ENCODE measurements at places on chromosomes 3 and 15.

- DNase-seq: no peak
- H3K36me3 ChIP-seq: no peaks in the 10 kb centered on the region
- H3K27me3 ChIP-seq: no peaks in the 10 kb centered on the region
- no peaks in the 10 kb centered on the region for H3K4me1 ChIP-seq
Measured at GRCh38 chr3:2458816-2459215, 360.1 kb downstream of the CNTN4 start.

DNA sequence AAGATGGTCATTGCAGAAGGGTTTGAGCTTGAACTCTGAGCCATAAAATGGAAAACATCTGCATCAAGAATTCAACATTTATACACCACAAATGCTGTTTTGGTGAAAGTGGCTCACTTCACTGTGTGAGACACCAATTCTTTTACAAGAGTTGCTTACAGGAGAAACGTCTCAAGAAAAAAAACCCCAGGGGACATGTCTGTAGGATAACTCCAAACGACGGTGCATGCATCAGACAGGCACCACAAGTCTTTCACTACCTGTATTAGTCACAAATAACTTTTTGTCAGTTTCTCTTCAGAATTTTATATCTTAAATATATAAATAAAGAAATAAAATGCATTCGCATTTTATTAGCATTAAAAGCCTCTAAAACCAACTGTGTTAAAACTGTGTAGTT lies 164.3 kb downstream of the EFHB start:
- no peaks in the 10 kb centered on the region for H3K27me3 ChIP-seq
- H3K27ac ChIP-seq: no peak overlapping the region
- no peaks in the 10 kb centered on the region for H3K36me3 ChIP-seq
- H3K4me1 ChIP-seq: no peaks in the 10 kb centered on the region
- no peak overlapping the region for H3K4me3 ChIP-seq

GRCh38 chr3:43884581-43884980 lies 193.8 kb downstream of the ABHD5 start:
- no peaks in the 10 kb centered on the region for H3K36me3 ChIP-seq
- no peak for DNase-seq
- H3K27ac ChIP-seq: no peak overlapping the region

- peaks cover 63% of the 10 kb centered on the region for H3K36me3 ChIP-seq
- no peaks in the 10 kb centered on the region for H3K27me3 ChIP-seq
- H3K27ac ChIP-seq: no peak overlapping the region
- DNase-seq: no peak
Measured at GRCh38 chr15:90907051-90907660, 4.1 kb downstream of the MAN2A2 start.

DNA sequence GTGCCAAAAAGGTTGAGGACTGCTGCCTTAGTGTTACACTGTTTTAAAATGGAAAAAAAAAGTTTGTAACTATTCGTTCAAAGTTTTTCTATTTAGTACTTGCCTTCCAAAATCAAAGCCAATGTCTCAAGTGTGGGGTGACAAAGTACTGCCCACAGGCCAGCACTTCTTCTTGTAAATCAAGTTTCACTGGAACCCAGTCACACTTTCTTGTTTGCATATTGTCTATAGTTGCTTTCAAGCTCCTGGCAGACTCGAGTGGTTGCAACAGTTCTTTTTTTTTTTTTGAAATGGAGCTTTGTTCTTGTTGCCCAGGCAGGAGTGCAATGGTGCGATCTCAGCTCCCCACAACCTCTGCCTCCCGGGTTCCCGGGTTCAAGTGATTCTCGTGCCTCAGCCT lies 75.3 kb upstream of the RPL35A start:
- peaks cover 45% of the 10 kb centered on the region for H3K36me3 ChIP-seq
- H3K27me3 ChIP-seq: no peaks in the 10 kb centered on the region
- H3K4me3 ChIP-seq: no peak overlapping the region
- no peak for DNase-seq

GRCh38 chr3:138184994-138185393 lies 2.1 kb upstream of the ARMC8 start:
- H3K36me3 ChIP-seq: no peaks in the 10 kb centered on the region
- H3K27me3 ChIP-seq: peaks cover 19% of the 10 kb centered on the region
- DNase-seq: no peak
- no peak overlapping the region for H3K27ac ChIP-seq

- H3K4me3 ChIP-seq: no peak overlapping the region
- H3K4me1 ChIP-seq: no peaks in the 10 kb centered on the region
- H3K27ac ChIP-seq: no peak overlapping the region
Measured at GRCh38 chr3:37386627-37387230, 212.3 kb upstream of the LRRFIP2 start.

DNA sequence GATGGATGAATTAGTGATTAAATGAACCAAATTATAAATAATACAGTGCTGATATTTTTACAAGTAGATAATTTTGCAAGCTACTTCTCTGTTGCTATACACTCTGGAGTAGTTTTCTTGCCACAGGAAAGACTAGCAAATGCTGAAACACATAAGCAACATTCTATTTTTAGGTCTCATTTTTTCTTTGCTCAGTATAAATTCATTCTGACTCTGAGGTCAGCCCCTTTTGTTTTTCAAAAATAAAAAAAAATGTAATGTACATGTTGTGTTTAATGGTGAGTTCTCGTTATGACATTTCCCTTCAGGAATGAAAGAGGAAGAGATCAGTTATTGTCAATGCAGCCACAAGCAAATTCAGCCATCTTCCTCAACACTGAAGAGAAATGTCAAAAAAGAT lies 24.9 kb downstream of the GJD2 start:
- peaks cover 24% of the 10 kb centered on the region for H3K27me3 ChIP-seq
- H3K4me1 ChIP-seq: peaks cover 4% of the 10 kb centered on the region
- no peak overlapping the region for H3K4me3 ChIP-seq
- no peak overlapping the region for H3K27ac ChIP-seq
- no peaks in the 10 kb centered on the region for H3K36me3 ChIP-seq

- no peaks in the 10 kb centered on the region for H3K36me3 ChIP-seq
- H3K4me1 ChIP-seq: peaks cover 4% of the 10 kb centered on the region
- H3K4me3 ChIP-seq: no peak overlapping the region
Measured at GRCh38 chr3:138072796-138073195, 42.6 kb downstream of the DZIP1L start.

GRCh38 chr3:69675786-69676530 lies 63.3 kb upstream of the MITF start:
- no peaks in the 10 kb centered on the region for H3K4me1 ChIP-seq
- H3K36me3 ChIP-seq: no peaks in the 10 kb centered on the region
- H3K27me3 ChIP-seq: no peaks in the 10 kb centered on the region
- no peak overlapping the region for H3K4me3 ChIP-seq

- H3K4me1 ChIP-seq: no peaks in the 10 kb centered on the region
- H3K27ac ChIP-seq: no peak overlapping the region
- no peak overlapping the region for H3K4me3 ChIP-seq
Measured at GRCh38 chr3:127424766-127425504, 137.1 kb upstream of the PRR20G start.

DNA sequence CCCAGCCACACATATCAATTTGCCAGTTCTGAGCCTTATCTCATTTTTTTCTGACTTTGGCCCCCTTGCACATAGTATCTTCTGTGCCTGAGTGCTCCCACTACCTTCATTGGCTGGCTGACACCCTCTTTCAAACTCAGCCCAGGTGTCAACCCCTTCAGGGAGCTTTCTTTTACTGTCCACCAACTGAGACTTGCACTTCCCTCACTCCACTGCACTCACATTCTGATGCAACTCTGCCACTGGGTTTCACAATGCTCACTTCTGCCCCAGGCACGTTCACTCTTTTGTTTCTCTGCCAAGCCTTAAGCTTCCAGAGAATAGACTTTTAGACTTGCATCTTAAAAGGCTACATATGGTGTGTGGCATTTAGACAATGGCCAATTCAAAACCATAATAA lies 101.5 kb upstream of the CBLB start:
- H3K27ac ChIP-seq: no peak overlapping the region
- H3K27me3 ChIP-seq: no peaks in the 10 kb centered on the region
- H3K4me1 ChIP-seq: no peaks in the 10 kb centered on the region

GRCh38 chr3:68819361-68819760 lies 113.0 kb downstream of the TAFA4 start:
- no peaks in the 10 kb centered on the region for H3K36me3 ChIP-seq
- DNase-seq: no peak
- no peak overlapping the region for H3K27ac ChIP-seq
- no peak overlapping the region for H3K4me3 ChIP-seq
- H3K4me1 ChIP-seq: no peaks in the 10 kb centered on the region

- H3K4me3 ChIP-seq: no peak overlapping the region
- H3K27me3 ChIP-seq: no peaks in the 10 kb centered on the region
- H3K36me3 ChIP-seq: peaks cover 42% of the 10 kb centered on the region
- no peaks in the 10 kb centered on the region for H3K4me1 ChIP-seq
Measured at GRCh38 chr3:67558426-67558825, 96.0 kb downstream of the SUCLG2 start.

- no peaks in the 10 kb centered on the region for H3K36me3 ChIP-seq
- no peaks in the 10 kb centered on the region for H3K27me3 ChIP-seq
- H3K4me3 ChIP-seq: no peak overlapping the region
- DNase-seq: no peak
- no peak overlapping the region for H3K27ac ChIP-seq
- no peaks in the 10 kb centered on the region for H3K4me1 ChIP-seq
Measured at GRCh38 chr3:104298662-104299061, 1068.0 kb upstream of the ALCAM start.

DNA sequence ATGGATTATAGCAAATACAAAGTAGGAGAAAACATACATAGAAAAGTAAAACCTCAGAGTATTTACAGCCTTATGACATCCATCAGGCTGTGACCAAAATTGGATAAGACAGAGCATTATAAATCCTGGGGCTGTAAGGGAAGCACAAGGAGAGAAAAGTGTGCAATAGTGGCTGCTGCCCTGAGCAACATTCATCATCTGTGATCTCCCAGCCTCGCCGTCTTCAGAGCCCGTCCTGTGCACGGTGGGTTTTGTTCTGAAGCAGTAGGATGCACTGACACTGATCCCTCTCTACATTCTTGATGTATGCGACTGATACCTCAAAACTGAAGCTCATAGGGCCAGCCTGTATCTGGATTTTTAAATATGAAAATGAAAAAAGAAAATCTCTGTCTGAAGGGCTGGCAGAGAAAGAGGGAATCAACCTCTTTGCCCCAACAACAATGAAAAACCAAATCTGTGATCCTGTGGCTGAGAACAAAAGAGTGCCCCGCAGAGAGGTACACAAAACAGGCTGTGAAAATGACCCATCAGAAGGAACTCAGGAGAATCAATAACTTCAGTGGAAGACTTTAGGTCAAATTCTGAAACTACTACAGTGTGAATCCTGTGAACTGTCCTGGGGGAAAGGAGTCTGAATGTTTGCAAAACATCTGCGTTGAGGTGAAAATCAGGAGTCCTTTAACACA lies 8.2 kb upstream of the RTP4 start:
- no peak overlapping the region for H3K27ac ChIP-seq
- H3K27me3 ChIP-seq: no peaks in the 10 kb centered on the region
- no peak overlapping the region for H3K4me3 ChIP-seq
- no peak for DNase-seq
- no peaks in the 10 kb centered on the region for H3K36me3 ChIP-seq

DNA sequence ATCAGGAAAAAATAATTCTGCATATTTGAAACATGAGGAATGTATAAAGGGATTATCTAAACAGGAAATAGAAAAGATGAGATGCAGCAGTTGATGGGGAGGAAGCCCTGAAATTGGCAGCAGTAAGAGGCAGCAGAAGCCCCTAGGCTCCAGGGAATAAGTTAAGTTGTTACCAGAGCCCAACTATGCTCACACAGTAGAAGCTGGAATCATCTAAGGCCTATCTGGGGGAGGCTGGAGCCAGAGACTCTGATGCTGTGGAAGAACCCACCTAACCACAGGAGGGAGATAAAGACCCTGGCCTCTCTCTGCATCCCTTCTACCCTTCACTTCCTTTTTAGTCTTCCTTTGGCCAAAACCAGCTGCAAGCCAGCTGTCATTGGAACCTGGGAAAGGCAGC lies 519.7 kb downstream of the DIPK2A start:
- H3K4me1 ChIP-seq: no peaks in the 10 kb centered on the region
- no peaks in the 10 kb centered on the region for H3K36me3 ChIP-seq
- H3K27me3 ChIP-seq: no peaks in the 10 kb centered on the region
- H3K4me3 ChIP-seq: no peak overlapping the region
- no peak for DNase-seq

DNA sequence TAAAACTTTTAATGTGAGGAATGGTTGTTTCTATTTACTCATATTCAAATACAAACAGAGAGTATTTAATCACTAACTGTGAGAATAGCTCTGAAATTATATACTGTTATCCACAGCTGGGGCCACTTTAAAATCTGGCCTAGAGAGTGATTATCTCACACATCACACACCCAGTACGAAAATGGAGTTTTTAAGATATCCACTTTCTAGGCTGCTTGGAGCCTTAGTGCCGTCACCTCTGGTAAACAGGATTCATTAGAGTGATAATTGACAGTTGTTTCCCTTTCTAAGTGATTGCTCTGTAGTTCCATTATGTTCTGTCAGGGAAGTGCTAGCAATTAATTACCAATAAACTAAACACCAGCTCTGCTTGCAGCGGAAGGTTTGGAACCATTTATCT lies 942.4 kb downstream of the FHIT start:
- H3K36me3 ChIP-seq: no peaks in the 10 kb centered on the region
- no peak overlapping the region for H3K4me3 ChIP-seq
- no peaks in the 10 kb centered on the region for H3K27me3 ChIP-seq

DNA sequence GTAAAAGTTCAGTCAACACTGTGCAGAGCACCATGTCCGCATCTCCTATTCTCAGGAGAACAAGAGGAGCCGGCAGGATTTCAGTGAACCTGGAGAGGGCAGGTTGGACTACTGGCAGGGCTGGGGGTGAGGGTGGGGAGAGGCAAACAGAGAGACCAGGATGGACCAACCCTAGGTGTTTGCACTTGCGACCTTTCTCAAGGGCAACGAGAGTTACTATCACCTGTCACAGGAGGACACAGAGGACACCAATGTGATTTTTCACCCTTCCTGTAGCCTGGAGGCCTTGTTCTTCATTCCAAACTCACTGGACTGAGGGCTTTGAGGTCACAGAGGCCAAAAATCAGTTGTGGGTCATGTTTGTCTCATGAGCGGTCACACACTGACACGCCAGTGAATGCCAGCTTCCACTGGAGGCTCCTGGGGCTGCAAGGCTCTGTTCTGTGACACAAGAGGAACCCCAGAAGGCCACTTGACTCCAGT lies 89.5 kb downstream of the CPN2 start:
- no peak overlapping the region for H3K27ac ChIP-seq
- no peak overlapping the region for H3K4me3 ChIP-seq
- no peak for DNase-seq
- H3K4me1 ChIP-seq: peaks cover 13% of the 10 kb centered on the region
- H3K36me3 ChIP-seq: peaks cover 1% of the 10 kb centered on the region

- no peaks in the 10 kb centered on the region for H3K36me3 ChIP-seq
- peaks cover 13% of the 10 kb centered on the region for H3K27me3 ChIP-seq
- no peak for DNase-seq
Measured at GRCh38 chr15:43275740-43276562, 9.2 kb upstream of the TGM5 start.

DNA sequence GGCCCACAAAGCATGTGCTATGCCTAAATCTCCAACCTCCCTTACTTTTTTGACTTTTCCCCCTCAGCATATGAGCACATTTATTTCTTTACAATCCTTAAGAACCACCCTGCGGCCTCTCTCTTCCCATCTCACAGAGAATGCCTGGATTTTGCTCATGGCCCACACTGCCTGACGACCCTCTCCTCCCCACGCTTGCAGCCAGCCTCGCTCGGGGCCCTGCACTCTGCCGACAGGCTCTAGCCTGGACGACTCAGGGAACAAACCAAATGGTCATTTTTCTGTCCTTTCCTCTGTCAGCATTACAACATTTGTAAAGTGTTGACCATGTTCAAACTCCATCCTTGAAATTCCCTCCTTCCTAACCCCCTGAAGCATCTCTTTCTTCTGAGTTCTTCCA lies 11.7 kb downstream of the HES1 start:
- H3K4me3 ChIP-seq: no peak overlapping the region
- no peak for DNase-seq
- no peak overlapping the region for H3K27ac ChIP-seq
- H3K27me3 ChIP-seq: peaks cover 57% of the 10 kb centered on the region
- H3K4me1 ChIP-seq: no peaks in the 10 kb centered on the region

Data from activated CD8-positive, alpha-beta memory T cell treated with anti-CD3 and anti-CD28 coated beads, Interleukin-2, amount 10 ng/mL, durations not matched to agents 7 days and 5 days (primary cell).